Foreskin melanocyte (primary cell): ENCODE measurements at places on chromosomes 11 and 22.

DNA sequence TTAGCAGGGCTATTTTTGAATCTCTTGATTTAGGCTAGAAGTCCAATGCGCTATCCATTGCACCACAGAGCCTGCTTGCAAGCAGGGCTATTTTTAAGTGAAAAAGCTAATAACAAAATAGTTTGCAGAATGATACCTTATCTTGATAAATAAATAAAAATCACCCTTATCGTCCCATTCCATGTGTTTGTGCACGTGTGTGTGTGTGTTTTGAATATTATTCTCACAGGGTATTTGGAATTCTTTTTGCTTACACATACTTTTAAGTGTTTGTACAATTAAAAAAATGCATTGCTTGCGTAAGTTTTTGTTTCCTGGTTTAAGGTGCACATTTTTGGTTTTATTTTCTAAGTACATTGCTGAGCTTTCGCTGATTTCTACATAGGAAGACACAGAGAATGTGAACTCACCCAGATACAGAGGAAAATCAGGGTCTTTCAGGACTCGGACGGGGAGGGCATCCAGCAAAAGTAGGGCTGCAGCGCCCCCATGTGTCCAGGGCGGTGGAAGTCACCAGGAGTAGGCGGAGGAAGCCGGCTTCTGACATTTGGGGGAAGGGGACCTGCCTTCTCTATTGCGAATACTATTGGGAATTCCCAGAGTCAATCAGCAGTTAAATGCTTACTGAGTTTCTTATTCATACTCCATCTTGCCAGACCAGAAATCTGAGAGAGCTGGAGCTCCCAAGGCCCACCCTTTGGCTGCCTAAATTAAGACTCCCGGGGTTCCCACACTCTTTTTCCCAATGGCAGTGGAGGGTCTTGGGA, 27.3 kb downstream of the SLC1A2 start:
- DNase-seq = peak; percentile 62

GRCh38 chr11:64626637-64627036, 35.6 kb downstream of the SLC22A12 start:
- DNase-seq = no peak

- no peak for DNase-seq
These were observed 3.7 kb downstream of the PPM1F start for GRCh38 chr22:21948824-21949568.

DNA sequence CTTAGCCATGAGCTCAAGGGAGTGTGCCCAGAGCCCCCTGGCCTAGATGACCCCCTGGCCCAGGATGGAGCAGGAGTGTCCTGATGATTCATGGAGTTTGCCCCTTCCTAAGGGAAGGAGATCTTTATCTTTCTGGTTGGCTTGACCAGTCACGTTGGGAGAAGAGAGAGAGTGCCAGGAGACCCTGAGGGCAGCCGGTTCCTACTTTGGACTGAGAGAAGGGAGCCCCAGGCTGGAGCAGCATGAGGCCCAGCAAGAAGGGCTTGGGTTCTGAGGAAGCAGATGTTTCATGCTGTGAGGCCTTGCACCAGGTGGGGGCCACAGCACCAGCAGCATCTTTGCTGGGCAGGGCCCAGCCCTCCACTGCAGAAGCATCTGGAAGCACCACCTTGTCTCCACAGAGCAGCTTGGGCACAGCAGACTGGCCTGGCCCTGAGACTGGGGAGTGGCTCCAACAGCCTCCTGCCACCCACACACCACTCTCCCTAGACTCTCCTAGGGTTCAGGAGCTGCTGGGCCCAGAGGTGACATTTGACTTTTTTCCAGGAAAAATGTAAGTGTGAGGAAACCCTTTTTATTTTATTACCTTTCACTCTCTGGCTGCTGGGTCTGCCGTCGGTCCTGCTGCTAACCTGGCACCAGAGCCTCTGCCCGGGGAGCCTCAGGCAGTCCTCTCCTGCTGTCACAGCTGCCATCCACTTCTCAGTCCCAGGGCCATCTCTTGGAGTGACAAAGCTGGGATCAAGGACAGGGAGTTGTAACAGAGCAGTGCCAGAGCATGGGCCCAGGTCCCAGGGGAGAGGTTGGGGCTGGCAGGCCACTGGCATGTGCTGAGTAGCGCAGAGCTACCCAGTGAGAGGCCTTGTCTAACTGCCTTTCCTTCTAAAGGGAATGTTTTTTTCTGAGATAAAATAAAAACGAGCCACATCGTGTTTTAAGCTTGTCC, 14.3 kb downstream of the ADORA2A start:
- no peak for DNase-seq

DNA sequence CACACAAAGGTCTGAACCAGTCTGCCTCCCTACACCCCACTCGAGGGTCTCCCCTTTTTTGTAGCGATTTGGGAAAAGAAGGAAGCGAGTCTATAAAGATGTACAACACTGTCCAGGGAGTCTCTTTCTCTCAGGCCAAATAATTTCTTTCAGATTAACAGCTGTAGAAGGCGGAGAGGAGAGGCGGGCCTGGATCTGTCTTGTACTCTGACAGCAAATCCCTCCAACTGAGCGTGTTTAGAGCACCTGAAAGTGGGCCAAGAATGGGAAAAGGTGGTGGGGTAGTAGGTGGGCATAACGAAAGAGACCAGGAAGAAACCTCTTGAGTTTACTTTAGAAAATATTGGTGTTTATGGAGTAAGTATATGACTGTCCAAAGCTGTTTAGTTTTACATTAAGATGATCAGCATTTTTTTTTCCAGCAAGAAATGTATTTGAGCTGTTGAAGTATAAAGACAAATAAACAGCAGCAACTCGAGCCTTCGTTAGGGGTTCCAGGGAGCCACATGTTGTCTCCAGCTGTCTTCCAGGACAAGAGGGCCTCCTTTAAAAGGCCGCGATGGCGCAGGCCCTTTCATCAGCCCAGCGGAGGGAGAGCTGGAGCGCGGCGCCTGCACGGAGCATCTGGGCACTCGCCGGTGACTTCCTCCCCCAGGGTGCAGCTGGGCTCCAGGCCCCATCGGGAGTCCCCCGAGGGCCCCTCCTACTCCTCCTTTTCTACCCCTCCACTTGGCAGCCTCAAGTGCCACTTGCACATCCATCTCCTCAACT, 34.9 kb downstream of the SCUBE1 start:
- no peak for DNase-seq

GRCh38 chr11:104614961-104615360, 283.3 kb downstream of the CASP12 start:
- DNase-seq = no peak

DNA sequence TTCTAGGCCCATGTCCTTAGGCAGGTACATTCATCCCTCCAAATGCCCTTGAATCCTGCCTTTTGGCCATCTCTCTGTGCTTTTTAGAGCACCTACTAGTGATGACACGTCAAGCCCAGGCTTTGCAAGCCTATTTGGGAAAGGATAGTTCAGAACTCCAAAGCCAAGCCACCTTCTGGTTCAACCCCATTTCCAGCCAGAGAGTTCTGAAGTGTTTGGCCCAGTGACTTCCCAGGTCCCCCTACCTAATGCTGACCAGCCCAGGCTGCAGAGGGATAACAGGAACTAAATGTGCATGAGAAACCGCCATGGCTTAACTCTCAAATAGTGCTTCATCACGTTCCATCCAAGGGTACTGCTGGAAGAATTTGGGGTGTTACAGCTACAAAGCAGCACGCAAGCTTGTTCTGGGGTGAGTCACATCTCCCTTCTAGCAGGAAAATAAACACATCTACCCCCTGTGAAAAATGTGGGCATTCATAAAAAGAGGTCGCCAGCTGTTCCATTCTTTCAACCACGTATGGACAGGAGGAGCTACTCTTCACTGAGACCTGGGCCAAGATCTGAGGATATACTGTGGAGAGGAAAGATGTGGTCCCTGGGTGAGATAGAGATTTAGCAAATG, 2.0 kb upstream of the FXYD6 start:
- DNase-seq = no peak

GRCh38 chr11:71990701-71991100, 8.0 kb upstream of the IL18BP start:
- DNase-seq = no peak

DNA sequence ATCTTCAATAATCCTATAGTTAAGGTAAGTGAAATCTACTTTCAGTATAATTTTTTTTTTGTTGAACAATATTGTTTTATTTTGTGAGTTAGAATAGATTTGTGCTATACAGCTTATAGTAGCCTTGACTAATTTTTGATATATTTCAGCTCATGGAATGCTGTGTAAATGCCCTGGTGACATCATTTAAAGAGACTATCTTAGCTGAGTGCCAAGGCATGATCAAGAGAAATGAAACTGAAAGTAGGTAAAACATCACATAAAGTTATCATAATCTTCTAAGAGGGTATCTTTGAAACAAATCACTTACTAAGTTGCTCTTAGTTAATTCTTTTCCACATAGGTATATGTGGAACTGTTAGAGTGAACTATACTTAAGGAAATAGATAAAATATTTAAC, 51.4 kb upstream of the ACAT1 start:
- DNase-seq = no peak

GRCh38 chr22:36760786-36761185, 15.1 kb downstream of the IFT27 start:
- no peak for DNase-seq

GRCh38 chr11:69914286-69915150, 95.3 kb upstream of the FGF3 start:
- DNase-seq = no peak

DNA sequence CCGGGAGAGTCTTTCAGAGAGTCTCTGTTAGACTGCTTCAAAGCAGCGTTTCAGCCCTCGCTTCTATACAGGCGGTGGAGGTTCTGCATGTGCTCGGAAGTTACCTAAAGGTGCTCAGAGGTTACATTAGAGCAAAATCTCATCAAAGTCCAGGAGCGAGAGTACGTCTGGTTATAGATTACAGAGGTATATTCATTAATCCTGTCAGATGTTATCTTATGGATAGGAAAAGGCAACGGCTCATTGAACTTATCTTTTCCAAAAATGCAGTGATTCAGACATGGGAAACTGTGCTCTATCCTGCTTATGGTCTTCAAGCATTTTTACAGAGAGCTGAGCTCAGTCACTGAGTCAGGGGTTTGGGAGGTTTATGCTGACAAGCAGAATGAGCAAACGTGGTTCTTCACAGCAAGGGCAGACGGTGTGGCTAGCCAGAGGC, 9.1 kb upstream of the ZBED5 start:
- no peak for DNase-seq

GRCh38 chr11:15091625-15092024, 18.2 kb downstream of the CALCB start:
- DNase-seq = no peak

DNA sequence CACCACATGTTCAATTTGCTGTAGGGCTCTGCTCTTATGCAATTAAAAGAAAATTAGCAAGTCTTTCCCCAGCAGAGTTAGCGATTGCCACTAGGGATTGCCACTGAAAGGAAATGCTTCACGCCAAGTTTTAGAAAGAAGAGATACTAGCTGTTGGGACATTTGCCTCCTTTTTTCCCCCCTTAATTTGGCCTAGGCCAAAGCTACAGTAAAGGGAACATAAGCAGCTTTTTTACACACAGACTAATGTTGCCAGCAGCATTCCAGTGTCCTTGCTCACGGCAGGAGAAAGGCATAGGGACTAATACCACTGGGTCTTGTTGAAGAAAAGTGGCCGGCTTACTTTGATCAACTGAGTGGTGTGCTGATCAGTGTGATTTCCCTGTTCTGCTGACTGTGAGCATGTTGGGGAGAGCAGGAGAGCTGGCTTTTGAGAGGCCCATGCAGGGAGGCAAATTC, 71.2 kb downstream of the PHF21A start:
- DNase-seq = no peak

DNA sequence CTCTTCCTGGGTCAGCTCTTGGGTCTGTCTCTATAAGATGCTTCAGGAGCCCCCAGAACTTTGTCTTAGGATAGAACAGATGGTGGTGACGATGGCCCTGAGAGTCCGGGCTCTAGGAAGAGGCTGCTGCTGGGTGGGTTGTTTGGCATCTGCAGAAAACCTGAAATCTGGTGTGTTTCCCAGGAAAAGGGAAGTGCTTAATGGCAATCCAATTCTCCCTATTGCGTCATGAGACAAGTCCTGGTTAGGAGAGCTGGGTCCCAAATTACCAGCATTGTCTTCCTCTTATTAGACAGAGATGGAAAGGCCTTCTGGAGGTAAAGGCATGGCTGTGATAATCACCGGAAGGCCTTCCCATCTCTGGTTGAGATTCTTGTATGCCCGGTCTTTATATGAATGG, 48.9 kb upstream of the GRAMD1B start:
- no peak for DNase-seq

DNA sequence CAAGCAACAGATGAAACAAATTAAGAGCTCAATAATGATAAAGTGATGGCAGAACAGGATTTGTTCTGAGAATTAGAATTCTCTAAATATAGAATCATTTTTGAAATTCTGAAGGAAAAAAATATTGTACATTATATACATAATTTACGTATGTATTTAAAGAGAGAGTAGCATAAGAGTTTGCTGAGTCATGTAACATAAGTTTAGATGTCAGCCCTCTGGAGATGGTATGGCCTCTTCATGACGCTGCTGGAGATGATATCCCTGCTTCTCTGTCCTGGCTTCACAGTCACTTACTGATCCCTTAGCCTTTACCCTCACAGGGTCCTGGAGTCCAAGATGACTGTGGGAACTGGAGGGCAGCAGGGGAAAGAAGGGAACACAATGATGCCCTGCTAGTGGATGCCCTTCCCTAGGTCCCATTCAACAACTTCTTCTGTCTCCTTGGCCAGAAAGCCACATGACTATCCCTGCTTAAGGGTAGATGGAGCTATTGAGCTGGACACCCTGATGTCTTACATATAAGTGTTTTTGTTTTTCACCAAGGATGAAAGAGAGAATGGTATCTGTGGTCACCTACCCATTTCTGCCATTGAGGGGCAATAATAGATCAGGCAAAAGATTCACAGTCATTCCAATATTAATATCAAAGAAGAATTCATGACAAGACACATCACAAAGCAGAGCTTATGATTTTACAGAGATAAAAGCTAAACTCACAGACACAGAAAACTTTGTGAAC, 753.1 kb downstream of the TBC1D22A start:
- no peak for DNase-seq

GRCh38 chr11:68002575-68002937, 1.3 kb downstream of the UNC93B1 start:
- no peak for DNase-seq

DNA sequence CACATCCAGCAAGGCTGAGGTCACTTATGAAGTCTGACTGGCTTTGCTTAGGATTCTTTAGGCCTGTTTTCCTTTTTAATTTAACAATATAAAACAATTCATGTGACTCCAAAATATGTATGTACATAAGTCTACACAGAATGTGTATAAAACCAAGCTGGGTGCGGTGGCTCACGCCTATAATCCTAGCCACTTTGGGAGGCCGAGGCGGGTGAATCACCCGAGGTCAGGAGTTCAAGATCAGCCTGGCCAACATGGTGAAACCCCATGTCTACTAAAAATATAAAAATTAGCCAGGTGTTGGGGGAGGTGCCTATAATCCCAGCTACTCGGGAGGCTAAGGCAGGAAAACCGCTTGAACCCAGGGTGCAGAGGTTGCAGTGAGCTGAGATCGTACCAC, 83.1 kb downstream of the SHANK2 start:
- no peak for DNase-seq

DNA sequence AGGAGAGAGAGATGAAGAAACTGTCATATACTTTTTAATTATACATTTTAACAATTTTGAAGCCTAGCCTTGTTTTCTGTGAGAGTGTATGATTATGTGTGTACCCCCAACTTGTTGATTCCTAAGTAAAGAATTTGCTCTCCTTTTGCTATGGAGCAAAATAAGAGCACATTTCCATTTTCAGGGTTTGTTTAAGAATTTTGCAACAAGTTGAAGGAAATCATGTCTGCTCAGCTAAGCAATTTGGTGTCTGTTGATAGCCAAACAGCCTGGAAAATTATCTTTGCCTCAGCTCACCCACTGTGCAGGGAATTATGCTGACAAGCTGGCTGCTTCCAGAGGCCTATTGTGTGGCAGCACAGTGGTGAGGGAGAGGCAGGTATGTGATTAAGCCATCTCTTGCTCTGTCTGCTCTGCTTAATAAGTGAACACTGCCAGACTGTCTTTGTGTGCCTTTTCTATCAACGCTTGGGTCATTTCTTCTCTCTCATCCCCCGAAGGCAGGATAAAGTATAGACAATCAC, 135.1 kb upstream of the TTC12 start:
- no peak for DNase-seq
